Foreskin melanocyte (primary cell): ENCODE measurements at places on chromosomes 3 and 15.

DNA sequence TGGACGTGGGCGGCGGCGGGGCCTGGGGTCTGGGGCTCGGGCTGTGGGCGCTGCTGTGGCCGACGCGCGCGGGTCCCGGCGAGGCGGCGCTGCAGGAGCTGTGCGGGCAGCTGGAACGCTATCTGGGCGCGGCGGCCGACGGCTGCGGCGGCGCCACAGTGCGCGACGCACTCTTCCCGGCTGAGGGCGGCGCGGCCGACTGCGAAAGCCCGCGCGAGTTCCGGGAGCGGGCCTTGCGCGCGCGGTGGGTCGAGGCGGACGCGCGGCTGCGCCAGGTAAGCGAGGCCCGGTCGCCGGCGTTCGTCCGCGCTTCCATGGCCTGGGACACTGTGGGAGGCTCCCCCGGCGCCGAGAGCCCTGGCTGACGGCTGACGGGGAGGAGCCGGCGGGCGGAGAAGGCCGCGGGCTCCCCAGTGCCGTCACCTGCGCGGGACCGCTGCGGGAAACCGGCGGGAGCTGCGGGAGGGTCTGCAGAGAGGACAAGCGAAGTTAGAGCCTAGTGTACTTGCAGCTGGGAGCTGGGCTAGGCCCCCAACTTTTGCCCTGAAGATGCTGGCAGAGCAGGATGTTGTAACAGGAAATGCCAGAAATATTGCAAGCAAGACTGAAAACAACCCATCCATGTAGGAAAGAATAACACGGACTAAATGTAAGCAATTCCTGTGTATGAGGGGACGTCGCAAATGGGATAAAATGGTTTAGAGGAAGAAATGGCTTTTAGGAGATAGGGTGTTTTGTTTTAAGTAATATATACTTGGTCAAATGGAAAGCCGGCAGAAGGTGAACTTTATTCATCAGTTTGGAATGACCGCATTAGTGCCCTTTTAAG, 847 bp downstream of the WHAMM start:
- no peak for DNase-seq

DNA sequence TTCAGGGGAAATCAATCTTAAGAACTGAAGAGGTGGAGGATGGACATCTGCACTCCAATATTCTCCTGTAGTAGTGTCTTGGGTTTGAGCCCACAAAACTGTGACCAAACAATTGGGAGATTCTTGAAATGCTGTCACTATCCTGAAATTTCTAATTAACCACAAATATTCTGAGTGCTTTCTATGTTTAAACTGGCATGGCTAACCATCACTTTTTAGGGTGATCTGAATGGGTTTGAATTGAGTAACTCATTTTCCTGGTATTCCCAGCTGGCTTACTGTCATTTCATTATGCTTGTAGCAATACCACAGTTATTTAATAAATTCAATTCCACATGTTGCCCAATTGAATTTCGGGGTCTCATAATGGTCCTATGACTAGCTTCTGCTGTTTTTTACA, 216.9 kb upstream of the DCBLD2 start:
- no peak for DNase-seq

- DNase-seq = no peak
Measured at GRCh38 chr3:126529585-126530170, 5.7 kb downstream of the CHST13 start.

- no peak for DNase-seq
Measured at GRCh38 chr3:31832551-31832950, 148.5 kb downstream of the OSBPL10 start.

GRCh38 chr3:13532631-13533030, 16.3 kb upstream of the FBLN2 start:
- DNase-seq = no peak
